ENCODE measurements at places on chromosomes 12 and 14.

DNA sequence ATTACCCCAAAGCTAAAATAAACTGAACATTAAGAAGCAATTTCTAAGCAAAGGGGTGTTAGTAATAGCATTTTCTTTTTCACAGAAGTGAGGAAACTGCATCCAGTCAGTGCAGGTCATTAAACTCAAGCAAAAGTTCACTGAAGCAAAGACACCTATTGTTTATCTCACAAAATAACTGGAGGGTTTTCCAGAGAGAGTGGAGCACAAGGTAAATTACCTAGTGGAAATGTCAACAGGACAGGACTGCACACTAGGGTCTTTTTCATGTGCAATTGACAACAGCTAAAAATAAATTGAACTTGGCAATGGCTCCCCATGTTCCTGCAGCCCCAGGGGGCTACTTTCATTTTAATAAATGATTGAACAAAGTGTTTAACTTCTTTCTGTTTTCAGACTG lies 742.0 kb downstream of the GALC start:
- no peak for DNase-seq

GRCh38 chr12:125372085-125372484 lies 306.9 kb downstream of the AACS start:
- no peak for DNase-seq

- DNase-seq, result no peak
Observed at GRCh38 chr12:109589240-109589590, 15.6 kb downstream of the MVK start.

DNA sequence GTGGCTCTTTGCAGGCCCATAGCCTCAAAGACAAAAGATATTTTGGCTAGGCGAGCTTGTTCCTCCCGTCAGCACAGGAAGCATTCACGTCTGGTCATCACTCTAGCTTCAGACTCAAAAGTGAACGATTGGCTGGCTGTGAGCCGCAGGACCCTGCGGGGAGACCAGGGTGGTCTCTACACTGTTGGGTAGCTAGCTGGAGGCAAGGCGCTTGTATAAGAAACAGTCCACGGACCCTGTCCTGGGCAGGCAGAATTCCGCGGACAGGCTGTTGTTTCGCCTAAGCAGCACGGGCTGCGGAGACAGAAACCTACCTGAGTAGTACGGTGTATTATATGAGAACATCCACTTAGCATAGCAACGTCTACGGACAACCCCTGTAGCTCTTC lies 29.6 kb downstream of the WBP11 start:
- DNase-seq, result no peak
